ENCODE measurements at places on chromosomes 13 and 19.
A peak's percentile ranks its signal among the peaks of the same experiment; 100 is the strongest.

DNA sequence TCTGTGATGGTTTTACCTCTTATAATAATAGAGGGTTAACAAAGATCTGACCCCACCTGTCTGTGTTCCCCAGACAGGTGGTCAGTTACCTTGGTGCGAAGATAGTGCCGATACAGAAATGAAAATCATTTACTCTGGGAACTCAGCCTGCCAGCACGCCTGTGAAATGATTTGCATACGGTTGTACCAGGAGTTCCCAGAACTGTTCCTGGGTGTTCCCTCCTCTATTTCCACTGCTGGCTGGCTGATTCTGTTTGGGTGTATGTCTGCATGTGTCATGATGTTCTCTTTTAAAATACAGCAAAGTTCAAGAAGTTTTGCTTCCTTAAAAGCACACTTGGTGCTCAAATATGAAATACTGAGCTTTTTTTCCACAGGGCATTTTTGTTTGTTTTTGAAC lies 527.1 kb downstream of the FGF9 start:
- DNase-seq = no peak

DNA sequence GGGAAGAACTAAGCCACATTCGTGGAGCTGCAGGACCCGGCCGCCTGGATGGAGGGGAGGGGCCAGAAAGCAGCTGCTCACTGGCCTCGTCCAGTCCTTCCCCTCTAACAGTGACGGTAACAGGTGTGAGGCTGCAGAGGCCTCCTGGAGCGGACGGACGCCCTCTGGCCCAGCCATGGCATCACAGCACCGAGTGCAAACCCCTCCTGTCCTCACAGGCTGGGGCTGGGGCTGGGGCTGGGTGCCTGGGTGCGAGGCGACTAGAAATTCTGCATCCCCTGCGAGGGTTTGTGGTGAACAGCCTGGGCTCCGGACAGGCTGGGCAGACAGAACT lies 3.6 kb downstream of the MICOS13 start:
- DNase-seq = no peak

DNA sequence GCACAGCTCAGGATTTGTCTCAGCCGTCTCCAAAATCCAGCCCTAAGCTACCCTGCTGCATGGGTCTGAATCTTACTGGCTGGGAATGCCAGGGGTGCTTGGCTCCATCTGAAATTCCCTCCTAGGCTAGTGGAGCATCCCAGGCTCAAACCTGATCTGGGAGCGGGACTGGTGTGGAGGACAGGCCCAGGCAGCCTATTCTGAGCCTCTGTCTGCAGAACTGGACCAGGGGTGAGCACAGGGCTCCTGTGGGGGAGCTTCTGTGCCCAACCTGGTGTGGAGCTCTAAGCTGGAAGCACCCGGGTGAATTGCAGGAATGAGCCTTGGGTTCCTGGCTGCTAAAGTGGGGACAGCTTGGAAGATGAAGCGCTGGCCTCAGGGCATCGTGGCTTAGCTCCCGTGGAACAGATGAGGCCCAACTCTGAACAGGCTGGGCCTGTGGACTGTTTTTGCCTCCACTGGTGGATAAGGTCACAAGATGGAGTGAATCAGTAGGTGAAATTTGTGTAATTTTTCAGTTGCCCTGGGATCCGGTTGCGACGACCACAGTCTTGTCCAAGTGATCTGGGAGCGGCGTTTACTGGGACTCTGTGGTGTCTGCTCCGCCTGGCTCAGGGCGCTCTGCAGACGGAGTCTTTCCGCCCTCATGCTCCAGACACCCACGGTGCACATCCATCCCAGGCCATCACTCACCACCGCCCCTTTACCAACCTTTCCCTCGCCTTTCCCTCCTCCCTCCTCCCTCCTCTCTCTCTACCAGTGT lies 79.5 kb downstream of the TEX29 start:
- no peak for DNase-seq

- DNase-seq = no peak
Measured at GRCh38 chr13:96403241-96403640, 313.3 kb downstream of the HS6ST3 start.

- no peak for DNase-seq
Measured at GRCh38 chr19:47491358-47492136, 7.5 kb upstream of the KPTN start.

- DNase-seq = no peak
Measured at GRCh38 chr13:40217675-40218074, 448.8 kb downstream of the FOXO1 start.

- DNase-seq = no peak
Measured at GRCh38 chr13:42762917-42763316, 18.5 kb upstream of the FAM216B start.

- peak; percentile 75 for DNase-seq
Measured at GRCh38 chr19:17475541-17476115, 5.3 kb downstream of the SLC27A1 start.

DNA sequence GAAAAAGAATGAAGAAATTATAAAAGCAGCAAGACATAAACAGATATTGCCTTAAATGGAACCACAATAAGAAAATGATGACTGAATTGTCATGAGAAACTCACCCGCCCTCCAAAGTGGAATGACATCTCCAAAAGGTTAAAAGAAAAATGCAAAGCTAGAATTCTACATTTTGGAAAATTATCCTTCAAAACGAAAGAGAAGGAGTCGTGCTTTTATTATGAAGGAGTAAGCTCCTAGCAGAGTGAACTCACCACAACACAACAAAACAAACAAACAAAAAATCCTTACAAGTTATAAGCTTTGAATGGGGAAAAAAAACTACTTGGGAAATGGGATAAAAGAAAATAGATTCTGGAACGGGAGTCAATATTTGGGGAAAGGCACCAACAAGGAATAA lies 6.7 kb downstream of the SIGLEC14 start:
- no peak for DNase-seq

DNA sequence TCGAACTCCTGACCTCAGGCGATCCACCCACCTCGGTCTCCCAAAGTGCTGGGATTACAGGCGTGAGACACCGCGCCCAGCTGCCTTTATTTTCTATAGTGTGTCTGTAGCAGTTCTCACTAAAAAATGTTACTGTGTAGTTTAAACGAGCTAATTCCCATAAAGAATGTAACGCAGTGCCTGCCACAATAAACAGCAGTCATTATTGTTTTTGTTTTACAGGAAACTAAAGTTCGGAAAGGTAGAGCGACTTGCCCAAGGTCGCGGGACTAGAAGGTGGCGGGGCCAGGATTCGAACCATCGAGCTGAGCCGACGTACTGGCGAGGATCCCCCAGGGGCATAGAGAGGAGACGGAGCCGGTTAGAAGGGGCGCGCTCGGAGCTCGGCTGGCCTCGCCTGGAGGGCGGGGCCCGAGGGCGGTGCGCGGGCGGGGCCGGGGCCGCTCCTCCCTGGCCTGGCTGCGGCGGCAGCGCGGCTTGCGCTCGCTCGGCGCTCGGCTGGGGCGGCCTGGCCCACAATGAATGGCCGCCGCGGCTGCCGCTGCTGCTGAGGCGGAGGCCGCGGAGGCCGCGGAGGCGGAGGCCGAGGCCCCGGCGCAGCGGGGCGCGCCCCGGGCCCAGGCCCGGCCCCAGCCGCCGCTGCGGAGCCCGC lies at the start of gene NACC1:
TSS of gene NACC1 (plus strand) at position 493 of the 652 bp plus-strand sequence. CDS start 16,944 bp downstream, outside the sequence.
- peak; percentile 99 for DNase-seq

DNA sequence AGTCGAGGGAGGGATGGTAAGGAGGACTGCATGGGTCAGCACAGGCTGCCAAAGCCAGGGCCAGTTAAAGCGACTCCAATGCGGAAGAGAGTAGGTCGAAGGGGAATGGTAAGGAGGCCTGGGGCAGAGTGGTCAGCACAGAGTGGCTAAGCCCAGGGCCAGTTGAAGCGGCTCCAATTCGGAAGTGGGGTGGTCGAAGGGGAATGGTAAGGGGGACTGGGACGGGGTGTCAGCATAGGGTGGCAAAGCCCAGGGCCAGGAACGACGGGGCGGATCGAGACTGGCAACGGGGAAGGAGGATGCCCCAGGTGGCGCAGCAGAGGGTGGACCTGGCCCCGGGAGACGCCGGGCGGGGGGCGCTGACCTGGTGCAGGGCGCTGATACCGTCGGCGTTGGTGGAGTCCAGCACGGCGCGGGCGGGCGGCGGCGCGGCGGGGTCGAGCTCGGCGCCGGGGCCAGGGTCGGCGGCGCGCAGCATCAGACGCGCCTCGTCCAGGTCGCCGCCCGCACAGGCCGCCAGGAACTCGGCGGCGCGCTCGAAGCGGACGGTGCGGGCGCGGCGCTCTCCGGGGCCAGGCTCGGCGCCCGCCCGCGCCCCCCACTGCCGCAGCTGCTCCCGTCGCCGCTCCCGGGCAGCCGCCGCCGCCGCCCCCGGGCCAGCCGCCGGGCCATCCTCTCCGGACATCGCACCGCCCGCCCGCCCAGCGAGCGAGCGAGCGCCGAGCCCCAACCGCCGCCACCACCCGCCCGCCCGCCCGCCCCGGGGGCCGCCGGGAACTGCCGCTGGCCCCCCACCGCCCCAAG lies at the start of gene PPP1R12C:
TSS of gene PPP1R12C (minus strand) at position 779 of the 804 bp plus-strand sequence. CDS start at position 685, 94 bp downstream.
- DNase-seq = no peak

GRCh38 chr13:98141509-98142379 lies 1.1 kb upstream of the FARP1 start:
- no peak for DNase-seq

GRCh38 chr13:32080328-32080744 lies 48.8 kb downstream of the FRY start:
- no peak for DNase-seq

DNA sequence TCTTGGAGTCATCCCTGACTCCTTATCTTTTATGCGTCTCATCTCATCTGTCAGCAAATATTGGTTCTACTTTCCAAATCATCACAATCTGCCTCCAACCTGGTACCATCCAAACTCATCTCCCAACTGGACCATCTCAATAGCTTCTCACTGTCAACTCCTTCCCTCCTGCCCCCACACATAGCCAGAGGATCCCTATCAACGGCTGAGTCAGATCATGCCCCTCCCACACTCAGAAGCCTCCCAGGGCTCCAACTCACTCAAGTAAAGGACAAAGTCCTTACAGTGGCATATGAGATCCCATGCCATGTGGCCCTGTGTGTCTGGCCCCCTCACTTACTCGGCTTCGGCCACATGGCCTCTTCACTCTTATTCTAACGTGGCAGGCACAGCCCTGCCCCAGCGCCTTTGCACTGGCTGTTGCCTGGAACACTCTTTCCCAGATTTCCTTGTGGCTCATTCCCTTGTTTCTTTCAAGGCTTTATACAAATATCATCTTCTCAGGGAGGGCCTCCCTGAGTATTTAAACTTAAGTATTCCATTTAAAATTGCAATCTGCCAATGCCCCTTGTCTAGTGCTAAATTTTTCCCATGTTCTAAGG lies 4.3 kb downstream of the SPRED3 start:
- DNase-seq = no peak

DNA sequence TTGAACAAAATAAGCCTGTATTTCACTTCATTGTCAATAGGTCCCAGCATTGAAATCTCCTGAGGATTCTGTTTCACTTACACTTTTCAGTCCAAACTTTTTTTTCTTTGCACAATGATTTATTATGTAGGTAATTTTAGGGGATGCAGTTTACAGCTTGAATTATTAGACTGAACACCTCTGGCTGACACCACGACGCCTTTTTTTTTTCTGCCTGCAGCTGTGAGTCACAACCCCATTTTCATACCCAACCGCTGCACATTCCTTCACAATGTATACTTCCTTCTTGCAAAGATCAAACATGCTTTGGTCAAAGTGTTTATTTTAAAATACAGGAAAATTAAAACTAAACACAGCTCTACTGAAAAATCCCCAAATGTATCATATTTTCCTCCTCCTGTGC lies 11.4 kb downstream of the ZIC2 start:
- no peak for DNase-seq

DNA sequence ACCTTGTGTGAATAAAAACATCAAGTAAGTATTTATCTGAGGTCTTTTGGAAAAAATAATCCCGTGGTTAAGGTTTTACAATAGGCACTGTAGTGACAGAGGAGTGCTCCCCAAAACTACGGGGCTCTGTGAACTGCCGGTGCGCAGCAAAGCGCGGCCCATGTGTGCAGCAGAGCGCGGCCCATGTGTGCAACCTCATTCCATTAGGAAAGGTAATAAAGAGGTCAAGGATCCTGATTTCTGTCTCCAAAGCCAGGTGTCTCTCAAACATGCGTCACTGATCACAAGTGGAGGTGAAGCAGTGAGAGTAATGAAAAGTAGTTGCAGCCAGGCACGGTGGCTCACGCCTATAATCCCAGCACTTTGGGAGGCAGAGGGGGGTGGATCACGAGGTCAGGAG lies 58.7 kb downstream of the MRPL57 start:
- DNase-seq = no peak

GRCh38 chr13:27919659-27919933 lies 204 bp upstream of the PDX1 start:
- DNase-seq = no peak

DNA sequence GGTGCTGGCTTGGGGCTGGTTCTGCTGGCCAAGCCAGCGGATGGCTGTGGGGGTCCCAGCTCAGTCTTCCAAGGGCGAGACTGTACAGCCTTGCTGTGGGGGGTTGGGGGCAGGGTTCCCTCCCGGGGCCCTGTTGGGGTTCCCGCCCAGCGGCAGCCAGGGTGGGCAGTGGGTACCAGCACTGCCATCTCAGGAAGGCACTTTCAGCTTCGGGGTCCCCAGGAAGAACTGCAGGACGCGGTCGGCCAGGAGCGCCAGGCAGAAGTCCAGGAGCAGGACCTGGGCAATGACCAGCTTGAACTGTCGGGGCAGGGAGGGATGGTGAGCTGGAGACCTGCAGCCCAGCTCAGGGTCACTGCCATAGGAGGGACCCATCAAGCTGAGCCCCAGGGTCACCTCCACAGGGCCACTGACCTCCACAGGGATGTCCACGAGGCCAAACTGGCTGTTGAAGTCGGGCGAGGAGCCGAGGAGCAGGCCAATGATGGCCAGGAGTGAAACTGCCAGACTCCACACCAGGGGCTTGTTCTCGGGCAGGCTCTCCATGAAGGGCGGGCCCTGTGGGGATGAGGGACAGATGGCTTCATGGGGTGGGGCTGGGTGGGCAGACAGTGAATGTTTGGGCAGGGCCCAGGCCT lies 1.9 kb upstream of the GMIP start:
- DNase-seq = no peak

DNA sequence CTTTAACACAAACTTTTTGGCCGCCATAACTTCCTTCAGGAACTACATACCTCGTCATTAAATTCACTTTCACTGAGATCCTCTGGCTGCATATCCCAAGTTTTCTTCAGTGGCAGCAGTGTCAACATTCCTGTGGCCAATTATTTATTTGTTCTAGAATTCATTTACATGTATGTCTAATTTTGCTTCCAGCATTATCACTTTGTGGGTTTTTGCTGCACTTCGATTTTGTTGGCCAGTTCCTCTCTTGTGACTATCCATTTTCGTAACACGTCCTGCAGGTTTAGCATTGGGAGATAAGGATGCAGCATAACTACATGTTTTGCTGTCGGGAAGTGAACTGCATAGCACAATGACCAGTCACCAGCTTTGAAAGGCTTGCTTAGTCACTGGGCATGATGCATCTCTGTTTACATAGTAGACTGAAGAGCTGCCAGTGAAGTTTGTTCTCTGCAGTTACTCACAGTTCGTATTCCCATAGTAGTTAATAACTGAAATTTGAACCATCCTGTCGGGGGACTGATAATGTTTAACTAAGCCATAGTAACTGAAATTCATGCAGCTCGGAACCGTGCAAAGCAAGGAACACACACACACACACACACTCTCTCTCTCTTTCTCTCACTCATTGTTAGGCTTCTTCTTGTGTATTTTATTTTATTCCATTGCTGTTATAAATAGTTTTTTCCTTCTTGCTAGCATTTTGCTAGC lies 28.3 kb downstream of the ZNF507 start:
- no peak for DNase-seq

Measured in frontal cortex (tissue), 4 donors.